Stimulated activated CD4-positive, alpha-beta T cell treated with anti-CD3 and anti-CD28 coated beads, TNF-alpha, amount 100 ng/mL, for 1 hour (primary cell): ENCODE measurements at places on chromosomes 5 and 9.
A peak's percentile ranks its signal among the peaks of the same experiment; 100 is the strongest.

- DNase-seq, result no peak
These were observed 281.5 kb downstream of the YTHDC2 start for GRCh38 chr5:113794981-113795380.

DNA sequence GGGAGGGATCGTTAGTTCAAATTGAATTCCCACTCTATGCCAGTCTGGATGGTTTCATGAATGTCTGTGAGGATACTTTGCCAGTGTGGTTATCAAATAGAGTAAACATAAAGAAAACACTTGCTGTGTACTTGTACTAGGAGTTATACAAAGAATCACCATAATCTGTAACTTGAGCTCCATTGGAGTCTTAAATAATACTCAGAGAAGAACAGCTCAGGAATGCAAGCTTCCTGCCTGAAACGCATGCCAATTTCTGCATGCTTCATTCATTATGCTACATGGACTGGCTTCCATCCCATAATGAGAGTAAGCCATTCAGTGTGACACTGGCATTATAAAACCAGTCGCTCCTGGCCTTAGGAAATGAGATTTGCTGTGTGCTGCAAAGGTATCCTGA is 351.4 kb downstream of the SEMA5A start:
- no peak for DNase-seq

DNA sequence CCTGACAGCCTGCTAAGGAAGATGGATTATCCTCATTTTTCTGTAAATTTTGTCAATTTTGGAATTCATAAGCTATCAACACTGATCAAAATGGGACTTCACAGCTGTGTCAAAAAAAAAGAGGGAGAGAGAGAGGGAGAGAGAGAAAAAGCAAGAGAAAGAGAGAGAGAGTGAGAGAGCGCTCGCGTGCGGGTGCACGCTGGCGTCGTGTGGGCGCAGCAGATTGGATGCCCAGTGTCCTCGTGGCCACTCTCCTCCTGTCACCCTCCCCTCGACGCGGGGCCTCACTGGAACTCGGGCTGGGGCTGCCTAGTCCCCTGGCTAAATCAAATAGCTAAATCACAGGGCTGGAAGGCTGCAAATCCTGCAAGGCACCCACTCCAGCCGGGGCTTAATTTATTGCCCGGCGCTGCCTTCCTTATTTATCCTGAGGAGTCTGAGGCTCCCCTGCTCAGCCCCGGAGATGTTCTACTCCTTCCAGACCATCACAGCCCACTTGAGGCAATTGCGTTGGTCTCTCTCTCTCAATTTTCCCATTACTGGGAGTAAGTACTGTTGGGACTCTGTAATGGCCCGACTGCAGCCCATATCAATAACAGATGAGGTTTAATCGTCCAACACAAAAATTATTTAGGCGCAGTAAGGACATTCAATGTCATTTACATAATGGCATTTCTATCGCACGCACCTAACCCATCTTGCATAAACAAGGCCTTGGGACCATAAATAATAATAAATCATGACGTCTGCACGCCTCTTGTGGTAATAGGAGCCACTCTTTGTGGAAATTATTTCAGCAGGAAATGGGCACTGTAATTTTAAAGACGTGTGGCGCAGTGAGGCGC is 94.2 kb downstream of the PAX5 start:
- no peak for DNase-seq

DNA sequence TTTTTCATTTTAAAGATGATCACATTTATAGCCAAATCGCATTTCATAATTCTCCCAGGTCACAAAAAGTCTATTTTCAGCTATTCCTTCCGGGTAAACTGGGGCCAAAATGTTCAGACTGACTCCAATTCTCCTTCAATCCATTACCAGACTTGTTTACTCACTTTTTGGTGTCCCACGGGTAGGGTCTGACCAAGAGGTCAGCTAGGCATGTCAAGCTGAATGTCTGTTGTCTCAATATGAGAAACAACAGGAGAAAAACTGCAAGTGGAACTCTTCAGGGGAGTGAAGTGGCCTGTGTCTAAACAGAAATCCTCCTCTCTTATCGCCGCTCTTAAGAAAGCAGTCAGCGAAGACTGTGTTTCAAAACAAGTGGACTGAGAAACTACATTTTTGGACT is 171.3 kb downstream of the APBA1 start:
- DNase-seq, result no peak

DNA sequence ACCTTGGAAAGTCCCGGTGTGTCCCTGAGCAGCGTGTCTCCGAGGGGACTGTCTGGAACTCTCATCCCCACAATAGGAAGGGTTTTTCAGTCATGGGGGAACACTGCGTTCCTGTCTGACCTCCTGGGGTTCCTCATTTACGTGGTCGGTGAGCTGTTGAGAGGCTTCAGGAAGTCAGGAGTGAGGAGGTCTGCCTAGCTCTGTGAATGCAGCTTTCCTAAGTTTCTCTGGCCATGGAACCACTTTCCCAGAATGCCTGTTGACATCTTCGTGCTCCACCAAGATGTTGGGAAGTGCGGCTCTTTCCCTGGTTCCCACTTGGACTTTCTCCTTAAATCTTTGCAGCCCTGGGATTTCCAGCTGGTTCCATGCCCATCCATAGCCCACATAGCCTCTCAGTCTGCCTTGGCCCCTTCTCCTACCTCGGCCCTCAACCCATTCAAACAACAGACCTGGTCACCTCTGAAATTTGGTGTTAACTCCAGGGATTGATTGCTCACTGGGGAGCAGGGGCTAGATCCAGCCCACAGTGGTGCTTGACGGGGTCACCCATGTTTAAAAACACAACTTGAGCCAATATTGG is 27.2 kb downstream of the PSAT1 start:
- DNase-seq, result no peak

DNA sequence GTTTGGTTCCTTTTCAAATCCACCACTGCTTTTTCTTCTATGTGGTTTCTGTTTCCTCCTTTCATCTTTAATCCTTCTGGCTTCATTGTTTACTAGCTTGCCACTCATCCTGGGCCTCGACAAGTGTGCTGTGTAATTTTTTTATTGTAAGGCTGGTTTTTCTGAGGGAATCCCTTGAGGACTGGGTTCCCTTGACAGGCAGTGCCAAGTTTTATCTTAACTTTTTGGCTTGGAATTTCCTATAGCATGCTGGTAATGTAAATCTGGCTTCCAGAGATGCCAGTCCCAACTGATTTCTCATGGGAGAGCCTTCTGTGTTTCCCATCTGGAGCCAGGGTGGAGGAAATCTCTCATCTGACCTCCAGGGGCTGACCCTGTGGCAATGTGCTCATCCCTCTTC is 184.7 kb downstream of the ROR2 start:
- no peak for DNase-seq

- no peak for DNase-seq
These were observed 179.6 kb upstream of the MPDZ start for GRCh38 chr9:13459071-13459470.

GRCh38 chr5:16780325-16780724 is 155.8 kb downstream of the MYO10 start:
- DNase-seq, result no peak

- no peak for DNase-seq
These were observed 107.4 kb downstream of the JAKMIP2 start for GRCh38 chr5:147675168-147675567.

- DNase-seq, result no peak
These were observed 43.2 kb downstream of the SEMA4D start for GRCh38 chr9:89454498-89455355.

DNA sequence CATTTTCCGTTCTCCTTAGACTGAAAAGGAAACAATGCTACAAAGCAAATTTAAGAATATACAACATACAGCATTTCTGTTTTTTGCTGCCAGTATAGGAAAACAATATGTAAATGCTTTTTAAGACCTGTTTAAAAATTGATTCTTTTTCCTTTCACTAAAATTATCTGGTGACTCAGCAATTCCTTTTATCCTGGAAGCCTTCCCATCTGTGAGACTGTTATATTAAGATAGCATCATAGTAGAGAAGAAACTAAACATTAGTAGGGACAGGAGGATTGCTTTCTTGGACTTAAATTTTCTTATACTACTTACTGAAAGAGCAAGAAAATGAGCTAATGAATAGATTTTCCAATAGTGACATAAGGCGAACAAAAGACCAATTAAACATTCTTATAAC is 30.0 kb upstream of the GPR21 start:
- DNase-seq, result no peak

DNA sequence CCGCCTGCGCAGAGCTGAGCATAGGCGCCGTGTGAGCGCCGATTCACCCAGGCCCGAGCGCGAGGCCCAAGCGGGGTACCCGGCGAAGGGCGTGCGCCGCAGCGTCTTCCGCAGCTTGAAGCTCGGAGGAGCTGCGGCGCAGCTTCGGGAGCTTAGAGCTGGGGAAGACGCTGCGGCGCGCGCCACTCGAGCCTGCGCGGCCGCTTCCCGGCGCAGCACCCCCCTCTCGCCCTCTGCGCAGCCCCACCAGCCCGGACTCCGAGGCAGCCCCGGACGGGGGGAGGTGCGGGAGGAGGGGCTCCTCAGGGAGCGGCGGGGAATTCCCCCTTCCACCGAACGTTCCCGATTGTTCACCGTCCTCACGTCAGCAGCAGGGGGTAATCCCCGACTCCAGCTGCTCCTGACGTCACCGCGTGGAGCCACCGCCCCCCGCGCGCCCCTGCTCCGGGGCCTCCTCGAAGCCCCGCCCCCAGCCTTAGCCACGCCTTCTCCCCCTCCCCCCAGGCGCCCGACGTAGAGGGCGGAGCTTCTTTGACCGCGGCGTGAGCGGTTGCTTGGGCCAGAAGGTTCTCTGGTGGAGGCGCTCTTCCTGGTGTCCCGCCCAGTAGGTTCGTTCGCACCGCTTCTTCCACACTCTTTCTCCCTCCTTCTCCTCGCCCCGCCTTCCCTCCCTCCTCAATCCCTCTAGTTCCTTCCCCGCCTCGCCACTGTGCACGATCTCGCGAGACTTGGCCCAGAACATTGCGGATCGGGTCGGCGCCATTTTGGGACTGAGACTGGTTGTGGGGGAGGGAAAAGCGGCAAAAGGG is at the start of gene GPBP1:
TSS of gene GPBP1 (plus strand) at position 741 of the 809 bp plus-strand sequence. CDS start 40,072 bp downstream, outside the sequence.
- peak; percentile 96 for DNase-seq

GRCh38 chr5:149656576-149657182 is 73.4 kb upstream of the PPARGC1B start:
- DNase-seq, result no peak

- no peak for DNase-seq
These were observed 17.1 kb downstream of the TPPP start for GRCh38 chr5:675871-676698.

GRCh38 chr5:383621-384020 is 59.4 kb upstream of the EXOC3 start:
- no peak for DNase-seq

GRCh38 chr9:13627502-13627901 is 348.0 kb upstream of the MPDZ start:
- no peak for DNase-seq

GRCh38 chr5:123813264-123813663 is 301.3 kb downstream of the CSNK1G3 start:
- no peak for DNase-seq

DNA sequence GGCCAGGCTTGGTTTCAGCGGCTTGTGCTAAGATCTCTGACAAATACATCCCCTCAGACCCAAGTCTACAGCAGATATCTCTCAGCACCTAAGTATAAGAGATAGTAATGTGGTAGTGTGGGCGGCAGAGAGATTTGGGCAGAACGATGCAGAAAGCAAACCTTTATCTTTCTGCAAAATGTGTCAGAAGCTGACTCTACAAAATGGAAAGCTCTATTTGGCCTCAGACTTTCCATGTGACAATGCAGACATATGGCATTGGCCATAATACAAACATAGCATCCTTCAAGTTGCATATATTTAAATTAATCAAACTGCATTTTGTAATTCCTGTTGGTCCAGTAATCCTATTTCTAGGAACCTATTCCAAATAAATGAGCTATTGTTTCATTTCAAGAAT is 102.5 kb upstream of the RAI14 start:
- DNase-seq, result no peak

GRCh38 chr5:125487231-125487630 is 740.8 kb upstream of the ZNF608 start:
- DNase-seq, result no peak
